Stimulated activated naive B cell treated with anti-CD40 and anti-IgM and Interleukin-4, amounts not matched to agents 10 μg/mL and 1 μg/mL and 100 μg/mL, for 72 hours (primary cell): ENCODE measurements at places on chromosomes 12 and 14.

DNA sequence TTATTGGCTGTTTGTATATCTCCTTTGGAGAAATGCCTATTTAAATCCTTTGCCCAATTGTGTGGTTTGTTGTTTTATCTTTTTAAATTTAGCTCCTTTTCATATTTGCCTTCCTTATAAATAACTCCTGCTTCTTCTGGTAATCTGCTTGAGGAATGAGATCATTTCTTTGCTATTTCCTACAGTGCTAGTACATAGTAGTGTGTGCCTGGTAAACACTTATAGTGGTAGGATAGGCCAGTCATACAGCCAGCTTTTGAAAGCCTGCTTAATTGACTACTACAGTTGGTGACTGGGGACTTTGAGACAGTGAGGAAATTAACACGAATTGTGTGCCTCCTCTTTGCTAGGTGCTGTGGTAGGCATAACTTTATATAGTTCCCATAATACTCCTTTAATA lies 68.7 kb downstream of the BORCS5 start:
- DNase-seq = no peak

DNA sequence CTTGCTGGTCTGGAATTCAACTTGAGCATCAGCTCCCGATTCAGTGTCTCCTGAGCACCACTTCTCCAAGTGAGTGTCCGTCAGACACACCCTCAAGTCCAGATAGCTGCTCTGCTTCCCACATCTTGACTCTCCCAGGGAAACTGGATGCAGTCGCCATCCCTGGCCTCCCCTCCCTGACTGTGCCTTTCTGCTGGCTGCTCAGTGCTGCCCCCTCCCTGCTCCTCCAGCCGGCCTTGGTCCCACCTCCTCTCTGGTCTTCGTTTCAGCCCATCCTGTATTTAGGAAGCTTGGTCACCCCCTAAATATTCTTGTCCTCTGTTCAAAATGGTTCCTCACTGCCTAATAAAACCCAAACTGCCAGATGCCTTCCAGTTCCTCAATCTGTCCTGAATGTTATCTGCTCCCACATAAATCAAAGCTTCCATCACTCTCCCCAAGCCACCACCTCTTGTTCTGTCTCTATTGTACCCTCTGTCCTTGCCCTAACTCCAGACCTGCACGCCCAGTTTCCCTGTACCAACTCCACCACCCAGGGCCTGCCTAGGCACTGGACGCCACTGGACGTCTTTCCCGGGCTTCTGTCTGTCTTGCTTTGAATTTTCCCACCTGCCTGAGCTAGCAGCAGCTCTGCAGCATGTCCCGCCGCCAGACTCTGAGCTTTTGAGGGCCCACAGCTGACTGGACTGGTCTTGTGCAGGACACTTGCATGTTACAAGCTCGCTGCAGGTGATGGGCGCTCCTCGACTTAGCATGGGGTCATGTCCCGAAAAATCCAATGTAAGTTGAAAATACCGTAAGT lies 33.8 kb downstream of the CCDC92 start:
- DNase-seq = no peak

GRCh38 chr14:34983148-34983760 lies 462 bp downstream of the SRP54 start:
- DNase-seq = no peak

- DNase-seq = no peak
Observed at GRCh38 chr14:38527502-38527878, 271.6 kb upstream of the CLEC14A start.

GRCh38 chr14:38210587-38211216 lies 3.0 kb downstream of the SSTR1 start:
- DNase-seq = no peak
